ENCODE measurements at places on chromosomes 11 and 22. TPM values are rescaled to one million over a fixed set of nuclear protein-coding genes. Genes with fewer than 3 reads are reported as not detected.

The ENTHD1 gene
- not detected for total RNA-seq

The TYR gene
- not detected for total RNA-seq

The RAB39A gene
- not detected for total RNA-seq

The ZBTB16 gene
- 33.0 TPM for total RNA-seq

The KIRREL3 gene
- total RNA-seq: not detected

The MYO7A gene
- 0.16 TPM for total RNA-seq

The LINC01488 gene
- total RNA-seq: not detected

The TMEM86A gene
- 0.54 TPM for total RNA-seq
